ENCODE measurements at places on chromosomes 5 and 9.
A peak's percentile ranks its signal among the peaks of the same experiment; 100 is the strongest.

GRCh38 chr5:6188344-6188743 lies 190.0 kb downstream of the MED10 start:
- no peak for DNase-seq

DNA sequence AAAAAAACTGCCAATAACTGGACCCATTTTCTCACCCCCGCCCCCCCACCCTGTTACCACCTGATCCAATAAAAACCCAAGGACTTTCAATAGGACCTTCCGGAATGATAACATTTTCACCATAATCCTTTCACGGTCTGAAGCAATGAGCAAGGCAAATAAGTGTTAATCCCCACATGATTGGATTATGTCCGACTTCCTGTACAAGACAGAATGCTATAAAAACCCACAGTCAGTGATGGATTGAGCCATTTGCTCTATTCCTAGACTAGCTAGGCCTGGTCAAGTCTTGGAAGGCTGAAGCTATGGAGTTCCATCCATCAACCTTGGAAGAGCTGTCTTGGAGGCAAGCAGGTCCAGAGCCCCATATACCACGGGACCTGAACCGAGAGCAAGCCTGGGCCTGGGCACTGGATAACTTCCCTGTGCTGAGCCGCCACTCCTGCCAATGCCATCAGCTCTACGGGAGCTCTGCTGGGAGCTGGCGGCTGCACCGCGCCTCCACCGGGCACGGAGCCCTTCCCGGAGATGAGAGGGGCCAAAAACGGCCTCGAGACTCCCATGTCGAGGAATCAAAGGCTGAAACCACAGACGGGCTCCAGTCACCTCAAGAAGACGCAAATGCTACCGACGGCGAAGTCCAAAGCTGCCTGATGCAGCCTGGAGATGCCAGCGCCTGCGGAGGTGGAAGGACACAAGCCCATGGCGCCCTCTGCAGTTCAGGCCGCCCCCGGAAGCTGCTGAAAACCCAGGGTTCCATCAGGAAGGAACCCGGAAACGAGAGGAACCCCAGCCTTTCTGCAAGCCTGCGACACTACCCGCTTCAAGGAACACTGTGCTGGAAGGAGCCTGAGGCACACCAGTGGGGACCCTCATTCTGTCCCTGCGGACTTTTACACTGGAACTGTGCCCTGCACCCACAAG lies 69.2 kb downstream of the ANXA2R start:
- no peak for DNase-seq

DNA sequence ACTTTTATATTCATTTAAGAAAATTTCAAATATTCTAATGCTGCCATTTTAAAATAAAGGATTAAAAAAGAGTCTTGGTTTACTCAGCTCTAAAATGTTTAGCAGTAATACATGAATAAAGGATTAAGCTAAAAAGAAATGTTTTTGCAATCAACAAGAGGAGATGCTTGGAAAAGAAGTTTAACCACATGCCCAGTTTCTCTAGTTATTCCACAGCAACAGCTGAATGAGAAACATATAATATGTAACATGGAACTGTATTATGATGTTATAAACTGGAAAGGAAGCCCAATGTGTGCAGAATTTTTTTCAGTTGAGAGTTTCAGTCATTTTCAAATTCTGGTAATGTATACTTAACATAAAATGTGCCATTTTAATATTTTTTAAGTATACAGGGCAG lies 76.5 kb upstream of the ALDH1A1 start:
- DNase-seq, result no peak

DNA sequence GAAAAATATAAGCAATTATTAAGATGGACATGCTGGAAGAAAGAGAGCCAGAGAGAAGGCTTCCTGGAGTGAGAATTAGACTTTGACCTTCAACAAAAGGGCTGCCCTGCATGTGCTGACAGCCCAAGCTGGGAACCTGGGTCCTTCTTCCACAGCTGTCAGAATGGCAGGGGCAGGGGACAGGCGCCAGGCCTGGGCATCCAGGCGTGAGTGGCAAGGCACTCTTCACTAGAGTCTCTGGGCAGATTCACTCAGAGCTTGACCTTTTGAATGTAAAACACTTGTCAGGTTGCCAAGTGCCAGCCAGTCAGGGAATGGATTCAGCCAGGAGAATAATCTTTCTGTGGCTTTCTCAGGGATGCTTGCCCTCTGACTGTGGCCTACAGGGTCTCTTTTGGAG lies 119.1 kb upstream of the CLINT1 start:
- no peak for DNase-seq

GRCh38 chr9:130846487-130847305 lies 11.6 kb downstream of the ABL1 start:
- no peak for DNase-seq

DNA sequence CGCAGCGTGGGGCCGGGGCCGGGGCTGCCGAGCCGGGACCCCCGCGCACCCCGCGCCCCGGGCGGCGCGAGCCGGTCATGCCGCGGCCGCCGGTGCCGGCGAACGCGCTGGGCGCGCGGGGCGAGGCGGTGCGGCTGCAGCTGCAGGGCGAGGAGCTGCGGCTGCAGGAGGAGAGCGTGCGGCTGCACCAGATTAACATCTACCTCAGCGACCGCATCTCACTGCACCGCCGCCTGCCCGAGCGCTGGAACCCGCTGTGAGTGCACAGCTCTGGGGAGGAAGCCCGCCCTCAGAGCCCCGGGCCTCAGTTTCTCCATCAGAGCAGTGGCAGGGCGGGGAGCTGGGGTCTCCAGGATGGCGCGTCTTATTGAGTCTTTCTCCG lies 335 bp downstream of the GALNT12 start:
- no peak for DNase-seq

- no peak for DNase-seq
Measured at GRCh38 chr5:154194345-154195329, 4.1 kb downstream of the GALNT10 start.

GRCh38 chr9:105507096-105507790 lies 50.7 kb upstream of the FKTN start:
- no peak for DNase-seq

GRCh38 chr9:125043631-125044030 lies 99.7 kb downstream of the SCAI start:
- no peak for DNase-seq

DNA sequence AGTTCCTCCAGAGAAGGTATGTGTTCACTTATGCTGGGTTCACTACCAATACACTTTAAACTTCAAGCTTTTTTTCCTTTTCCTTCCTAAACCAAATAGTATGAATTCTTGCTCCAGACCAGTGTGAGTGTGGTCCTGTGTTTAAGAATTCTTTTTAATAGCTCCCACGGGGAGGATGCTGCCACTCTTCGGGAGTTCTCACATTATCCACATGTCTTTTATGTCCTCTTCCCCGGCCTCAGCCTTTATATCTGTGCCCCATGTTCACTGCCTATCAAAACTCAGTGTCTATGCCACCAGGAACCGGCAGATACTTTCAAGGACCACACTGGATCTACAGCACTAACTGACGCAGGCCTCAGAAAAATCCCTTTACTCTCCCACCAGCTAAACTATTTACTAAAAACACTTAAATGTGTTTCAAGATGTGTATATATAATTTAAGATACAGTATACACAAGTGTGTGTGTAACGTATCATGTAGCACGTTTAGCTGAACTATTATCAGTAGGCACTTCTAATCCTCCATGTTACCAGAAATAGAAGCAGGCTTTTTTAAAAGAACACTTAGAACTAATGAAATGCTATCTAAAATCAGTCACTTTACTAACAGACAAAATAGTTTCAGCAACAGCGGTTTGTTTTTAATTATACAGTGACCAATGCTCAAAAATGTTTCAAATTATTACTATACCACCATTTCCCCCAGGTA lies 88.0 kb downstream of the PLPP1 start:
- DNase-seq, result no peak

DNA sequence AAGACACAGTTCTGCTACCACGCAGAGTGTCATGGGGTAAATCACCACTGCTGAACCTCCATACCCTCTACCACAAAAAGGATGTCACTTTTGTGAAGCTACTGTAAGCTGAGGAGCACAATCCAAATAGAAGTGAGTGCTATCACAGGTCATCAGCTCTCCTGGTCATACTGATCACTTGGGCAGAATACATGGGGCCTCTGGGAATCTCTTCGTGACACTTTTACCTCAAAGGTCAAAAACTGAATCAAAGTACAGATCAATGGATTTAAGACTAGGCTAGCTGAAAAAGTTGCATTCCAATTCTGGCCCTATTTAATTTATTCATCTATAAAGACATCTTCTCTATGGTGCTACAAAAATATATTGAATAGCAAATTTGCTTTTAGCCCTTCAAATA lies 115.5 kb downstream of the MPDZ start:
- DNase-seq, result no peak

DNA sequence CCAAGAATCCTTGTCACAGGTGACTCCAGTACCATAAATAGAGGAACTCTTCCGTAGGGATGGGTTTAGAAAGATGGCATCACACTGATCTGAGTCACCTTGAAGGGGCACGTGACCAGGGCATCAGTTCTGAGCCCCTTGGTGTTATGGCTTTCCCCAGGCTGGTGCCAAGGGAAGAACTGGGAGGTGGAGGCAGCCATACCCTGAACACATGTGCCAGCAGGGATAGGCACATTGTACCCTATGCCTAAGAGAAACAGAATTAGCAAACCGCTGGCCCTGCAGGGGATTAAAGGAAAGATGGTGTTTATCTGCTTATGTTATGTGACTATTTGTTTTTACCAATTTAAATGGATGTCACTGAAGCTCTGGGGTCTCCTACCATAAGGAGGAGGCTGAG lies 196.2 kb downstream of the RGS3 start:
- DNase-seq, result no peak

- DNase-seq, result no peak
Measured at GRCh38 chr5:10990634-10991033, 229.6 kb upstream of the DAP start.

DNA sequence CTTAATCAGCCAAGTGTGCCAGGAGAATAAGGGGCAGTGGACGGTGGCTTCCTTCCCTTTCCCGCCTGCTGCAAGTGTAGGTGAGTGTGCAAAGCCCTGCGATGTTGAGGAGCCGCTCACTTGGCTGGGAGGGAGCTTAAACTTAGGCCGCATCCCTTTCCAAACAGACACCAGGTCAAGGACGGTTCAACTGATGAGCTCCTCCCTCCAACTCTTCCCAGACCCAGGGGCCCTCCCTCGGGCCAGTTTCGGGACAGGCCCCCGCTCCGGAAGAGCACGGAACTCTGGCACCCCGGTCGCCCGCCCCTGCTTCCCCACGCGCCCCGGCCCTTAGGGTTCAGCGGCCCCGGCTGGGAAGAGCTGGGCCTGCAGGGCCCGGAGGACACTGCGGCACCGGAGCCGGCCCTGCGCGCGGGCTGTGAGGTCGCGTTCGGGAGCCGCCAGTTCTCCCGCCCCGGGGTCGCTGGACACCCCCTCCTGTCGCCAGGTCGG lies 481 bp downstream of the MRPL36 start:
- peak; percentile 7 for DNase-seq

DNA sequence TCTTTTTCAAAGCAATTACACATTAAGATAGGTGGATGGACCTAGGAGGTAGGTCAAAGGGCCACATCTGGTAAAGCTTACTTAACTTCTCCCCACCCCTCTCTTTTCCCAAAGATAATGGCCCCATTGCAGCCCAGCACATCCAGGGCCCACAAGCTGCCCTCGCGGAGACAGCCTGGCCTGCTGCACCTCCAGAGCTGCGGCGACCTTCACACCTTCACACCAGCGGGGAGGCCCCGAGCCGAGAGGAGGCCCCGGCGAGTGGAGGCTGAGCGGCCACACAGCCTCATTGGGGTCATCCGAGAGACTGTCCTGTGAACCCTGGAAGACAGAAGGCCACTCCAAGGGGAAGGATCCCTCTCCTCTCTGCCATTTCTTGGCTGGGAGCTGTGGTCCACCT lies 66.5 kb downstream of the ENTREP1 start:
- DNase-seq, result no peak

DNA sequence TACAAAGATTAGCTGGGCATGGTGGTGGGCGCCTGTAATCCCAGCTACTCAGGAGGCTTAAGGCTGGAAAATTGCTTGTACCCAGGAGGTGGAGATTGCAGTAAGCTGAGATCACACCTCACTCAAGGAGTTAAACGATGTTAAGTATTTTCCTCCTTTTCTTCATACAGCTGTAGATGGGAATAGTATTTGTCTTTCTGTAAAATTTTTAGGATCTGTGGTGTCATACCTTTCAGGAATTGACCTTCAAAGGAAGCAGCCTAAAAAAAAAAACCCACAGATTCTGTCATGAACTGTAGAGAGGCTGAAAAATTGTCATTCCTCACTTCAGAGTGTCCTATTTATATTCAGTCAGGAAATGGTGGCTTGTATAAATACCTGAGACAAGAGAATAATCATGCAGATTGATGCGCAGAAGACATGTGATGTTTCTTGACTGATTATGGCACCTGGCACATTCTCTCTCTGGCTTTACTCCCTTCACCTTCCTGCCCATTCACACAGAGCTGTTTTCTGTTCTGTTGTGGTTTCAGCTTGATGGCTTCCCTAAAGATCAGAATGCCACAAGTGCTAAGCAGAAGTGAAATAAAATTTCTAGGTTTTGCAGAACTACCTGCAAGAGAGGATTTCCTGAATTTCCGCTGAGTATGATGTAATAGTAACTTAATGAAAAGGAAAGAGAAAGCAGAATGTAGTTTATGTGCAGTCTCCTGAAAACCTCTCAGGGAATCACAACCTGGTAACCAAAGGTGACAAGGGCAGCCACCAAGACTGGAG lies 3.8 kb downstream of the IFNA1 start:
- no peak for DNase-seq

- DNase-seq, result no peak
Measured at GRCh38 chr9:89409466-89409865, 88.4 kb downstream of the SEMA4D start.

DNA sequence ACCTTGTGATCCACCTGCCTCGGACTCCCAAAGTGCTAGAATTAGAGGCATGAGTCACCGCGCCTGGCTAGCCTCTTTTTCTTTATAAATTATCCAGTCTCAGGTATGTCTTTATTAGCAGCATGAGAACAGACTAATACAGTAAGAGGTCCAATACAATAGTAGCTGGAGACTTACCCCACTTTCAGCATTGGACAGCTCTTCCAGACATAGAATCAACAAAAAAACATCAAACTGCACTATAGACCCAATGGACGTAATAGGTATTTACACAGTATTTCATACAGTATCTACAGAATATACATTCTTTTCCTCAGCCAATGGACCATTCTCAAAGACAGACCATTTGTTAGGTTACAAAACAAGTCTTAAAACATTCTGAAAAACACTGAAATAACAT lies 6.1 kb upstream of the RCL1 start:
- no peak for DNase-seq

GRCh38 chr9:128706671-128707381 lies 4.5 kb downstream of the PKN3 start:
- no peak for DNase-seq

GRCh38 chr9:33329117-33329563 lies 38.8 kb downstream of the NFX1 start:
- DNase-seq, result no peak
